ENCODE measurements at places on chromosomes 11 and 22.

DNA sequence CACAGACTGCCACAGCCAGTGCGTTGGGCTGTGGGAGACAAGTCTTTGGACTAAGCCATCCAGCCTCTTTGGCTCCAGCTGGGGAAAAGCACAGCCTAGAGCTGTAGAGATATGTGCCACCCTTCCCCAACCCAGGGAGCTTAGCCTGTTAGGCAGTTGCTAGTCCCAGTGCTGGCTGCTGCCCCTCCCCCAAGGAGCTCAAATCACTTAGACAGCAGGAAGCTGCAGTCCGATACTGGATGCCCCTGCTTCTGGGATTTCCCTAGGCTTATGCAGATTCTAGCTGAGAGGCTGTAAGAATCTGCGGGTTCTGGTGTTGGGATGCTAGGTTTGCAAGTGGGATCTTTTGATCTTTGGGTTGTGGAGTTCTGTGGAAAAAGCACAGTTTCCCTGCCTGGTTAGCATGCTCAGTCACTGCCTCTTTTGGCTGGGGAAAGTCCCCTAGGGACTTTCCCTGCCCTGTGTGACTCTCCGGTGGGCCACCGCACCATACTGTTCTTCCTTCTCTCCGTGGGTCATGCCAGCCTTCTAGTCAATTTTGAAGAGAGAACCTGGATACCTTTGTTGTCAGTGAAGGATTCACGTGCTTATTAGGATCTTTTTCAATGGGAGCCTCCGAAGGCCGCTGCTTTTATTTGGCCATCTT lies 792.0 kb downstream of the KCNA4 start:
- no peak for DNase-seq

GRCh38 chr11:129636926-129637325 lies 178.7 kb upstream of the TMEM45B start:
- DNase-seq = no peak

- DNase-seq = no peak
Observed at GRCh38 chr11:57515332-57516060, at the start of gene SLC43A1. SLC43A1 (minus strand) TSS chr11:57515702; CDS start chr11:57514111, 1,591 bp downstream.

DNA sequence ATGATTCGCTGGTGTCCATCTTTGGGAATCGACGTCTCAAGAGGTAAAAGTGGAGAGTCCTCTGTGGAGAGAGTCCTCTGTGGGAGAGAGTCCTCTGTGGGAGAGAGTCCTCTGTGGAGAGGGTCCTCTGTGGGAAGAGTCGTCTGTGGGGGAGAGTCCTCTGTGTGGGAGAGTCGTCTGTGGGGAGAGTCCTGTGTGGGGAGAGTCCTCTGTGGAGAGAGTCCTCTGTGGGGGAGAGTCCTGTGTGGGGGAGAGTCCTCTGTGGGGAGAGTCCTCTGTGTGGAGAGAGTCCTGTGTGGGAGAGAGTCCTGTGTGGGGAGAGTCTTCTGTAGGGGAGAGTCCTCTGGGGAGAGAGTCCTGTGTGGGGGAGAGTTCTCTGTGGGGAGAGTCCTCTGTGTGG lies 3.1 kb downstream of the PRDX5 start:
- DNase-seq = no peak

DNA sequence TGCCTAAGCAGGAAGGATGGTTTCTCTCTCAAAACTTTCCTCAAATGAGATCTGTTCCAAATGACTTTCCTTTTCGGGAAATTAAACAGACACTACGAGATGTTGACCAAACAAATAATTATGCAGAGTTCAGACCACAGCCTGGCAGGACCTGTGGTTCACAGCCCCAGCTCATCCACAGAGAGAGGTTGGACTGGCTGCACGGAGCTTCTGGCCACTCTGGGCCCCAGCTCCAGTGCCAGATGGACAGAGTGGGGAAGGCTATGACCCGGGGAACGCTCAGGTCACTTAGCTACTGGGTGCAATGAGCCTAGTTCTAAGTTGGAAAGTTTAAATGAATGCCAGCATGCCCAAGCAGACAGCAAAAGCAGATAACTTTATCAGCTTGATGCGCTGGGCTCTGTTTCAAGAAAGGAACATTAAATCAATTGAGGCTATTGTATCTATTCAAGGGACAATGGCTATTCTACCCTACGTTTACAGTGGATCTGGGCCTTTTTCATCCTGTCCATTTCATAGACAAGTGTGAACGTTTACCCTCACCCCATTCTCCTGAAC lies 155.7 kb upstream of the NARS2 start:
- no peak for DNase-seq

- peak; percentile 60 for DNase-seq
Observed at GRCh38 chr22:48428631-48429371, 1398.9 kb downstream of the BRD1 start.

GRCh38 chr11:76153571-76153923 lies 52.8 kb downstream of the WNT11 start:
- DNase-seq = peak; percentile 76

GRCh38 chr11:97687111-97687510 lies 1297.3 kb downstream of the JRKL start:
- DNase-seq = no peak

GRCh38 chr11:69059985-69060384 lies 11.3 kb downstream of the TPCN2 start:
- no peak for DNase-seq

DNA sequence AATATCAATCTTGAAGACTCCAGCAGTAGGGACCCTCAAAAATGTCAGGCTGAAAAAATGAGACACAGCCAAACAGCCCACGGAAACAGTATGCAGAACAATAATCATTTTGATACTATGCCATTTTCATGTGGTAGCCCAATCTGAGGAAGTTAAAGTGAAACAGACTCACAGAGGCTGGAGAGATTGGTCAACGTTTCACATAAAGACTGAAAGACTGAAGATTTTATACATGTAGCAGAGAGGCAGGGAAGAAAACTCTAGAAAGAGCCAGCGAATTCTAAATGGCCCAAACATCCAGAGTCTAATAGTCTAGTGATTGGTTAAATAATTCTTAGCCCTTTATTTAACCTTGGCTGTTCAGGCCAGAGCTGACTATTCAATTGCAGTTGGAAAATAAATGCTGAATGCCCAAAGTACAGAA lies 49.4 kb downstream of the MAML2 start:
- no peak for DNase-seq

DNA sequence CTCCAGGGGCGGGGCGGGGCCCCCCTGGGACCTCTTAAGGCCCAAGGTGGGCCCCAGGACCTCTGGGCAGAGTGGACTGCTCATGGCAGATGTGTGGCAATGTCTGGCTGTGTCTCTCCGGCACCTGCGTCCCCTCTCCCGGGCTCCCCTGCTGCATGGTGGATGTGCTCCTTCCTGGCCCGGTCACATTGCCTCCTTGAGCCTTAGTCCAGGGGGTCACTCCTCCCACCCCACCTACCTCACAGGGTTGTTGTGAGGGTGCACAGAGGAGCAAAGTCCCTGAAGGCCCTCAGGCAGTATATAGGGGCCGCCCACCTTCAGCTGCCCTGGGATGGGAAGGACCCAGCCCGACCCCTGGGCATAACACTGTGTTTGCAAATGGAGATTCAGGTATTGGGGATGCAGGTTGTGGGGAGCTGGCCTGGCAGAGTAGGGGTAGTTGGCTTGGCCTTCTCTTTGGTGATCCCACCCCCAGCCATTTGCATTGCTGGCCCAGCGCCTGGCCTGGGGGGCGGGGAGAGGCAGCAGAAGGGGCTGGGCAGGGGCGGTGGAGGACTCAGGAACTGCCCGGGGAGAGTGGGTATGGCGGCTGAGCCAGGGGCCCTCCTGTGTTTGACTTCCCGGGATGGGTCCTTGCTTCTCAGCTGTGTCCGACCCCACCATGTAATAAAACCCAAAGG lies 11.3 kb downstream of the KCTD17 start:
- DNase-seq = no peak

DNA sequence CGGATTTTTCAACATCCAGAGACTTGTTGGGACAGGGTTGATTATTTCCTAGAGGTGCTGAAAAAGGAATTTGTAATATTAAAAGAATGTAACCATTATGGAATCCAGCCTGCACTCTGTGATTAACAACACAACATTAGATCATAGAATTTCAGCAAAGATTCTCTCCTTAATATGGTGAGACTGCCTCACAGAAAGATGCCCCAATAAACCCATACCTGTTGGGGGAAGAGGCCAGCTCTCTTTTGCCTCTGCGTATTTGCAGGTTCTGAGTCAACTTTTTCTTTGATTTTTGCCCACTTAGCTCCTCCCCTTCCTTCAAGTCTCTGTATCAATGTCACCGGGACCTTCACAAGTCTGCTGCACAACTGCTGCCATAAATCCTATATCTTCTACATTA lies 12.4 kb upstream of the MTMR3 start:
- DNase-seq = no peak
